NCI-H524 (cell line): ENCODE measurements at places on chromosomes 2 and 18.
A peak's percentile ranks its signal among the peaks of the same experiment; 100 is the strongest.

DNA sequence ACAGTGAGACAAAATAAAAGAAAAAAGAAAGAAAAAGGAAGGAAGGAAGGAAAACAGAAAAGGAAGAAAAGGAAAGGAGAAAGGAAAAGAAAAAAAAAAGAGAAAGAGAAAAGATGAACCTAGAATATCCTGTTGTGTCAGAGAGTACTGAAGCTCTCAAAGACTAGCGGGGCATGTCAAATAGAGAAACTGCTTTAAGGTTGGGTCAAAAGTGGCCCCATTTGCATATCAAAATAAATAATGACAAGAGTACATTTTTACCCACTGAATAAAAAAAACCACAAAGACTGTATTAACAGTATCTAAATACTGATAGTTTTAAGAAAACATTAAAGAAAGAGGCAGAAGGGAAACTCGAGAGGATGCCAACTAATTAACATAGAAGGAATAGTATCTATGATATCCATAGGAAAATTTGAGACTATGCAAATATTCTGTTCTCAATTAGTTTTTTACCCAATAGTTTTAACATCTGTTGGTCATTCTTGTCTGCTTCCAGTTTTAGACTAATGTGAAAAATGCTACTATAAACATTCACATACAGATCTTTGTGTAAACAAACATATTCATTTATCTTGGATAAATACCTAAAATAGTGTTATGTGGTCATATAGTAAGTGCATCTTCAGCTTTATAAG, 53.2 kb downstream of the SFXN5 start:
- DNase-seq: no peak

- DNase-seq: no peak
Observed at GRCh38 chr2:233117351-233117750, 57.2 kb downstream of the INPP5D start.

DNA sequence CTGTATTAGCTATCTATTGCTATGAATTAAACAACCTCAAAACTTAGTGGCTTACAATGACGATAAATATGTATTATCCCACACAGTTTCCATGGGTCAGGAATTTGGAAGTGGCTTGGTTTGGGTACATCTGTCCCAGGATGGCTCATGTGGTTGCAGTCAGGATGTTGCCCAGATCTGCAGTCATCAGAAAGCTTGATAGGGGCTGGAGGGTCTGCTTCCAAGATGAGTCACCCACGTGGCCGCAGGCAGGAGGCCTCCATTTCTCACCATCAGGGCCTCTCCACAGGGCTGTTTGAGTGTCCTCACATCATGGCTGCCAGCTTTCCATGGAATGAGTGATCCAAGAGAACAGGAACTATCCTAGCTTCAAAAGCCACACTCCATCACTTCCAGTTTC, 46.4 kb downstream of the CHRNA1 start:
- DNase-seq: no peak

GRCh38 chr18:49431165-49431962, 29.1 kb downstream of the DYM start:
- DNase-seq: no peak

- no peak for DNase-seq
Observed at GRCh38 chr18:22385718-22386117, 32.0 kb downstream of the CTAGE1 start.

GRCh38 chr2:120369250-120369649, 23.3 kb downstream of the INHBB start:
- no peak for DNase-seq

GRCh38 chr2:206105038-206105437, 19.1 kb upstream of the INO80D start:
- DNase-seq: no peak

- no peak for DNase-seq
Observed at GRCh38 chr2:170929686-170930050, 615 bp downstream of the GORASP2 start.

GRCh38 chr2:190970873-190971506, 43.0 kb downstream of the STAT1 start:
- DNase-seq: no peak

DNA sequence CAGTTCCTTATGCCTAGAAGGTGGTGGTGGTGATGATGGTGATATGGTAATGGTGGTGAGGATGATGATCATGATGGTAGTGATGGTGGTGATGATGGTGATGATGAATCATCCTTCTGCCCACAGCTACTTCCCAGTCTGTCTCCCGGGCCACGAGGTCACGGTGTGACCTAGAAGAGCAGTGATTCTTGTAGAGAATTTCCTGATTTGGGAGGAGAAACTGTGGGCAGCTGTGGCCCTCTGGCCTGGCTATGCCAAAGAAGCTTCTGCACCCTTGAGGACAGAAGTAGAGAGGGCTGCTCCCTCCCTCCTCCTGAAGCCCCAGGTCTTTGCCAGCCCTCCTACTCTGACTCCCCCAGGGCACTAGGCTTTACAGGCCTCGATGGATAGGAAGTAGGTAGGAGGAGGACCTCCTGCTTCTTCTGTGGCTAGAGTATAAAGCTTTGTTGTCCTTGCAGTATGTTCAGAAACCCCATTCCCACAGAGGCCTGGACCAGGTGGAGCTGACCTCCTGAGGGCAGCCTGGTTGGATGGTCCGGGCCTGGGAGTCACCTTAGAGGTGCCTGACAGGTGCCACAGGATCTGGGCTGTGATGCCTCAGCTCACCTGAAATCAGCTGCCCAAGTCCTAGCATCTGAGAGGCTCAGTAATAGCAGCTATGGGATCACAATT, 57.9 kb upstream of the EPAS1 start:
- no peak for DNase-seq

DNA sequence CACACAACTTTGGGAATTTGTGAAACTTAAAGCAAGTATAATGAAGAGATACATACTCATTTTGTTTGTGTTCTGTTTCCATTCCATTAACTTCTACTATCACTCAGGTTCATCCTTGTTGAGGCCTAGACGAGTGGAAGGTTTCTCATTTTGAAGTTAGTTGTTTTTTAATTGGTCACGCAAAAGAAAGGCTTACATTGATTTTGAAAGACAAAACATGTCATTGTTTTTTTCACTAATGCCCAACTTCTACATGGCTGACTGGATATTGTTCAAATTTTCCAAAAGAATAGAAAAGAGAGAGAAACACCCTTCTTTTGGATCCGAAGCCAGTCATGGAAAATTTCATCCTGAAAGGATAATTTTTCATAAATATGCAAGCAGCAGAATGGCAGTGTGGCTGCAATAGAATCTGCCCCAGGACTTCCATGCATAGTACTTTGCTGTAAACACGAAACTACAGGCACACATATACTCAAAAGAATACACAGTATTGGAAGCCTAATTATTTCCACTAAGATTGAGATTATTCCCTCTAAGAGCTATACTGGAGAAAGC, 27.4 kb downstream of the PRKCE start:
- DNase-seq: no peak

DNA sequence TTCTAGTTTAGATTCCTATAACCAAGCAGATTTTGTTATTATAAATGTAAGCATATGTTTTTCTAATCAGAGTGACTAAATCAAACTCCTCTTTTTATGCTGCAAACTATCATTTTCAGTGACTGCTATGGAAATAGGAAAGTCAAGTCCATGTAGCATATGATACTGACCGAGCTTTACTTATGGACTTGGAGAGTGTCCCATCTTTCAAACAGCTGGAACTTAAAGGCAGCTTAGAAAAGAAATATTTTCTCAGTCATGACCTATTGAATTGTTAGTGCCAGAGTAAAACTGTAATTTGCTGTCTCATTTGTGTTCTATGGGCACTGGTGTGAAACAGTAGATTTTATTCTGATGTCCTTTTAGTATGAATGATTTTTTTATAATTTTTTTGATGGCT, 76.7 kb downstream of the PHLPP1 start:
- DNase-seq: no peak

GRCh38 chr18:13397504-13398163, 179.1 kb downstream of the LDLRAD4 start:
- DNase-seq: peak; percentile 39

GRCh38 chr2:62800618-62801017, 95.1 kb downstream of the EHBP1 start:
- DNase-seq: no peak

DNA sequence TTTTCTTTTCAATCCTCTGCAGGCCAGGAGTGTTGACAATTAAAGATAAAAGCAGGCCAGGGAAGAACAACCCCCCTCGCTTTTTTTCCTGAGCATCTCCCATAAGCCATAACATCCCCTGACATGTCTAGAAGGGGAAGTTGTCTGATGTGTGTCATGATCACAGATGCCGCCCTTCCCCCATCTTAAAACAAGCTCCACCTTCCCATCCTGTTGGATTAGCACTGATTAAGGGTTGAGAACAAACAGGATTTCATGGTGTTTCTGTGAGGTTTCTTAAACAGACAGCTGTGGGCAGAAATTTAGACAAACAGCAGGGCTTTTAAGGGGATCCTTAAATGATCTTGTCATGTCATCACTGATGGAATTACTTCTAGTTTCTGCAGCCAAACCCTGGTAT, 59.4 kb upstream of the UPP2 start:
- DNase-seq: peak; percentile 95

DNA sequence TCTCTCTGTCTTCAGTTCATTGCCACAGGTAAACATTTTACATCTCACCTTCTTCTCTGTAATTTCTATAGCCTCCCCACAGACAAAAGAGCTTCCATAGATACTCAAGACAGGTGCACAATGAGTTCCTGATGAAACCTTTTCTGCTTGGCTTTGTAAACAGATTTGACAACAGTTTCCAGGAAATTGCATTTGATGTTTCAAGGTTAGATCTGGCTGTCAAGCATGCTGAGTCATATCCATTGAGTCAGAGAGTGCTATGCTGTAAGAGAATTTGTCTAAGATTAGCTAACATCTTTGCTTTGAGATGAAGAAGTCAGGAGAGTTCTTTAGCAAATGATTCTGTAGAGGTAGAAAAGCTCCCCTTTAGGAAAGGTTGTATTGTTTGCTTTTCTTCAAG, 40.6 kb upstream of the MAP2 start:
- DNase-seq: no peak

DNA sequence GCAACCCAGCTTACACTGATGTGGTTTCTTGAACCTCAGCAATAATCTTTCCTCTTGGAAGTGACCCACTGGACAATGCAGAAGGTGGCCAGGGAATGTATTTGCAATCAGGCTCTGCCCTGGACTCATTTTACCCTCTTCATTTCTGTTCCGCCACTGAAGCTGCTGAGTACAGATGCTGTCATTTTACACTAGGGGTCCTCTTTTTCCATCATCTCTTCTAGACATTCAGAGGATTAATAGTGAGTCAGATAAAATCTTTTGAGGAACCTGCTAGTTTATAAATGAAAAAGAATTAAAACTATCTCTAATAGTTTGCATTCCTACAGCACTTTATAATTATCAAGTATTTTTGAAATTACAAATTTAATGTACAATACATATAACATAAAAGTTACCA, 87.9 kb upstream of the PNPT1 start:
- DNase-seq: no peak

DNA sequence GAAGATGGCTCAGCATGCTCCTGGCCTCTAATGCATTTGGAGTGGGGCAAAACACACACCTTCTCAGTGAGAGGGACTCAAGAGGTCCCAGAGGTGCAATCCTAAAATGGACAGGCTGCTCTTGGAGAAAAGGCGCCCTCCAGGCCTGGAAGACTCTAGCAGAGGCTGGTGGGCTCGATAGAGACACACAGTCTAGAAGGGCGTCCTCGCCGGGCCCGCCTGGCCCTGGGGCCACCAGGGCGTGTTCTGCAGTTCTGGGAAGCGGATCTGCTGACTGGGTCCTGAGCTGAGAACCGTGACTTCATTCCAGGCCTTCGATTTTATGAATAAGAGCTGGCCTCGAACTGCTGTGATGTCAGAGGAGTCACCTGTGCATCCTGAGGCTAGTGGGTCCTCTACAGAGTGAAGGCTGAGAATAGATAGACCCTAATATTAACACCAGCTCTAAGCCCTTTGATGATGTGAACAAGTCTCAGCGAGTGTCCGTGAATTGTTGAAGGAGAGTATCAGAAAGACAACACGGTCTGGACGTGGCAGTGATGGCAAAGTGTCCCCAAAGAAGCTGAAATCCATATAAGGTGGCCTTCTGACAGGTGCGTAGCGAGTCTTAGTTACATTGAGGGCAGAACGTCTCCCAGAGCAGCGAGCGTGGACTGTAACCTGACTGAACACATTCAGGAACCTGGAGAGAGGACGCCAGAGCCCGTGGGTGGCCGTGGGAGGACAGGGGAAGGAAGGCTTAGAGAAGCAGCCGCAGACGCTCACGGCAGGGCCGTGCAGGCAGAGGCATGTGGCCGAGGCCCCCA, 136.9 kb downstream of the PTGR3 start:
- DNase-seq: no peak

GRCh38 chr2:11977766-11978524, 231.5 kb downstream of the LPIN1 start:
- no peak for DNase-seq

GRCh38 chr2:64423303-64423702, 30.7 kb upstream of the LGALSL start:
- no peak for DNase-seq

DNA sequence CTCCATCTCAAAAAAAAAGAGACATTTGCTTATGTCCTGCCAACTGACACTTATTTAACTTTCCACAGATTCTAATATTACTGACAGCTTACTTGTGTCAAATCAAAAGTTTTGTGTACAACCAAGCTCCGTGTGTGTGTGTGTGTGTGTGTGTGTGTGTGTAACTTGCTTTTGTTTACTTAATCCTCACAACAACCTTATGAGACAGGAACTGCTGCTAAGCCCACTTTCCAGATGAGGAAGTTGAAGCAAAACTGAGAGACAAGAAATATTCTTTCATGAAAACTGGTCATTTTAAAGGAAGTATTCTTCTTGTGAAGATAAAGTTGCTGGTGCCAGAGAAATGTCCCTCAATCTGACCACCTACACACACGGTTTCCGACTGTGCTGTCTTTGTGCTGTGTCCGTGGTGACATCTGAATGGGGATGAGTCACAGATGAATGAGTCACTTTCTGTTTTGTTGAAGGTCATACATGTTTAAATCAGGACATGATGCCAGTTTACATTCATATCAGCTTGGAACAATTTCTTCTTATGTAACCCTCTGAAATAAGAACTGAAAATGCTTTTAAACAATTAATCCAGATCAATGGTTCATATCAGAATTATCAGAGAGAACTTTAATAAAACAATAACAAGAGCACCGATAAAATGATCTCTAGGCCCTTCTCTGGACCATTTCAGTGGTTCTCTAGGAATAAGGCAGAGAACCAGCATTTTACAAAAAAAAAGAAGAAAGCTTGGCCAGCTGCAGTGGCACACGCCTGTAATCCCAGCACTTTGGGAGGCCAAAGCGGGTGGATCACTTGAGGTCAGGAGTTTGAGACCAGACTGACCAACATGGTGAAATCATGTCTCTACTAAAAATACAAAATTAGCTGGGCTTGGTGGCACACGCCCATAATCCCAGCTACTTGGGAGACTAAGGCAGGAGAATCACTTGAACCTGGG, 95.5 kb downstream of the THNSL2 start:
- no peak for DNase-seq

- no peak for DNase-seq
Observed at GRCh38 chr2:33110461-33110860, 163.7 kb downstream of the LTBP1 start.
